ENCODE measurements at places on chromosomes 16 and 17.
A peak's percentile ranks its signal among the peaks of the same experiment; 100 is the strongest.

DNA sequence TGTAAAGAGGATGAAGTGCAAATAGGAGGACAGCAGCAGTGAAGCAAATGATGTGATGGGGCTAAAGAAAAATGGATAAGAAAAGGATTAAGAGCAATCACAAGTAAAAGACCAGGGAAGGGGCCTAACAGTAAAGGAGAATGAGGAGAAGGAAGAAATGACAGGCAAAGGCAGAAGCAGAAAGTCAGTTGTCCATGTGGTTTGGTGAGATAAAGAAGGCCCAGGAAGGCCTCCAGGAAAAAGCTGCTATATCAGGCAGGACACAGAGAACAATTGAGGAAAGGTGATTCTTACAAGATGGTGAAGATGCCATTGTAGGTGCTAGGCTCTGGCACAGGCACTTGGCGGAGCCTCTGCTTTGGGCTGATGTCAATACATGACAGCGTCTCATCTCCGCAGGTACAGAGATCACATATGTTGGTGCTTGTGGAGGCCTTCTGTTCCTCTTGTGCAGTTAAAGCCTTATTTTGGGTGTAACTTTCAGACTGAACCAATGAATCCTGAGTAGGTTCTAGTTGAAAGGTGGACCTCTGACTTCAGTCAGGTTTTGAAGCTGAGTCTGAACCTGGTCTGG, 18.1 kb downstream of the RDM1 start:
- DNase-seq = no peak

GRCh38 chr16:63289834-63290460, 1253.7 kb upstream of the CDH8 start:
- DNase-seq = peak; percentile 1

- DNase-seq = no peak
Measured at GRCh38 chr16:72015124-72015523, 6.6 kb downstream of the DHODH start.

- peak; percentile 23 for DNase-seq
Measured at GRCh38 chr16:66588981-66589713, 9.9 kb downstream of the CMTM2 start.

- DNase-seq = no peak
Measured at GRCh38 chr16:76524769-76525168, 247.6 kb downstream of the CNTNAP4 start.
